ENCODE measurements at places on chromosomes 5 and 9.

DNA sequence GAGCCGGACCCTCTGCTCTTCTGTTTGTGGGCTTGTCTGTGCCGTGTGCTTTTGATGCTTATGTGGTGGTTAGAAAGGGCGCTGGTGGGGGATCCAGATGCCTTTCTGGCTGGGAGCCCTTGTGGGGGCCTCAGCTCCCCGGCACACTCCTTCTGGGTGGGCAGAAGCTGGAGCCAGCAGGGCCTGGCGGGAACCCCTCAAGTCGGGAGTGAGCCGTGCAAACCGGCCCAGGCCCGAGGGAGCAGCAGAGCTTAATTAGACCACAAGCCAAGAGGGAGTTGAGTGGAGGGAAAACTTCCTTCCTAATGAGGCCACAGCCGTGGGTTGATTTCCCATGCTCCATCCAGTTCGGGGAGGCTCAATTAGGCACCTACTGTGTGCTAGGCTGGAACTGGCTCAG is 76.0 kb upstream of the RNU6ATAC start:
- DNase-seq: no peak

DNA sequence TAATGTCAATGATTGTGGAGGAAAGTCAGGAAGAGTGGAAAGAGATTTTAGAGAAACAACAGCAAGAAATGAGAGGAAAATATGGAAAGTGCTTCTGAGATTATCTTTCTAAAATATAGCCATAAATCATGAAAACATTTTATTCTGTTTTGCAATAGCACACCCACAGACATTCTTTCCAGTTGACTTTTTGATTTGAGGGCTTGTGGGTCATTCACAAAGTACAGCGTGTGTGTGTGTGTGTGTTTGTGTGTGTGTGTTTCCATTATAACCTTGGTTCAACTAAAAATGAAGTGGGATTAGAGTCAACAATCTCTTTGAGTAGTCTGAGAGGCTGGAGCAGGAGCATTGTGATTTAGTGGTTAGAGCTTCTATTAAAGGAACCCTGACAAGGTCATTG is 116.6 kb upstream of the GAS1 start:
- no peak for DNase-seq

DNA sequence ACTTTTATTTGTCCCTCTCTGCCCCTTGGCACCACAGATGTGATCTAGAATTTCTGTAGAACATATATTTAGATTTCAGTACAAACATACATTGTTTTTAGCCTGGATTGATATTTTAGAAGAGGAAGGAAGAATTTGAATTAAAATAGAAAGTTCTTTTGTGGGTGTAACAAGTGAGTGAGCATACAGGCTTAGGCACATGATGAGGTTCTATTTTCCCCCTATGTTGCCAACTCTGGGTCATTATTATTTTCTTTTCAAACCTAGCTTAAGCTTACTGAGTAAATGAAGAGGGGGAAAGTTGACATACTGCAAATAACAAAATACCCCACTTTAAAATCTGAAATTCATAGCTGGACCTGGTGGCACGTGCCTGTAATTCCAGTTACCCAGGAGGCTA is 102.9 kb downstream of the GCNT1 start:
- no peak for DNase-seq

DNA sequence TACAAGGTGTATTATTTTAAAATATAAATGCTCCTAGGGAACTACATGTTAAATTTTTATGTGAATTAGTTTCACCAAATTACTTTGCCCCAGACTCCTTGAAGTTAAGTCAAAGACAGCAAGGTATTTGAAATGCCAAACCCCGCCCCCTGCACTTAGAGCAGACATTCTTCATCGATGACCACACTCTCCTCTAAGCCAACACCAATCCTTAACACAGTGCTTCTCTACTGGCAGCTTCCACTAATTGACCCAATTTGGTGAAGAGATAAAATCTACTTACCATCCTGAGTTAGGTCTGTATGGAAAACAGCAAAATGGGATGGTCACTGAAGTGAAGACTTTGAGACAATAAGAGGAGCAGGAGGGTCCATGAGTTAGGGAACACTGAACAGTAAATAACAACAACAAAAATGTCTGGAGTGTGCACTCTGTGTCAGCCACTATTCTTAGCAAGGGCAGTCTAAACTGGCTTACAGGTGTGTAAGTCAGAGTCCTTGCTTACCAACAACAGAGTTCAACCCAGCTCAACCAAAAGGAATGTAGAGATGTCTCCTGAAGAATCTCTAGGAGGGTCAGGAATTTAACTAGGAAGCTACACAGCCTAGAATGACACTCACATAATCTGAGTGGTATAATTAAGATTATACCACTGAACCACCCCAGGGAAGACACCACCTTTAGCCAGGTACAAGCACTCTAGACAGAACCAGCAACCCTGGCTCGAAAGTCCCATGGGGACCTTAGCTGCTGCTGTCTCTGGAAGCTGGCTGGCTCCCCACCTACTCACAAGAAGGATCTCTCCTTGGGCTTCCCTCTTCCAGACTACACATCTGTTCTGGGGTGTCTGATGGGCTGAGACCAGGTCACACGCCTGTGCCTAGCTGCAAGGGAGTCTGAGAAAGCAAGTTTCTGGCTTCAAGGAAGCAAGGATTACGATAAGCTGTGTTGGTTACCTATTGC is 8.8 kb upstream of the UBE2QL1 start:
- DNase-seq: no peak
